G401 (cell line): ENCODE measurements at places on chromosomes 3 and 15.

- DNase-seq, result no peak
Observed at GRCh38 chr3:170634663-170635384, 48.9 kb upstream of the SLC7A14 start.

GRCh38 chr3:155917781-155918180, 47.3 kb downstream of the GMPS start:
- DNase-seq, result no peak

GRCh38 chr3:141452045-141452444, 34.8 kb upstream of the RASA2 start:
- DNase-seq, result peak; percentile 48

- DNase-seq, result no peak
Observed at GRCh38 chr3:72255191-72255590, 470.2 kb upstream of the PROK2 start.

DNA sequence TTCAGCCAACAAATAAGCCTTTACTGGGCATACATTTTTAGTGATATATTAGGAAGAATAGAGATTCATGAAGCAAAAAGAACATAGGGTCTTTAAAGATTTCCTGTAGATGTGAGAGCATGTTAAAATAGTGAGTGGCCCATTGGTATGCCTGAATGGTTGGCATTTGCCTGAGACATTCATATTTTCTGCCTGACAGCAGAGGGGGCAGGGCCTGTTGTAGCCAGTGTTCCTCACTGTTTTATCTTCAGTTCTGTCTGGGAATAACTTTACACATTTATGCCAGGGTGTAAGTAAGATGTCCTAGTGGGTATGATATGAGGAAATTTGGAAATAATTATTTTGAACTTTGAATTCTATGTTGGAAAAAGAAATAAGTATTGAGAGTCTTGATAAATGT, 704.7 kb upstream of the ARPP21 start:
- no peak for DNase-seq

GRCh38 chr15:73030122-73030679, 22.1 kb upstream of the NEO1 start:
- no peak for DNase-seq

DNA sequence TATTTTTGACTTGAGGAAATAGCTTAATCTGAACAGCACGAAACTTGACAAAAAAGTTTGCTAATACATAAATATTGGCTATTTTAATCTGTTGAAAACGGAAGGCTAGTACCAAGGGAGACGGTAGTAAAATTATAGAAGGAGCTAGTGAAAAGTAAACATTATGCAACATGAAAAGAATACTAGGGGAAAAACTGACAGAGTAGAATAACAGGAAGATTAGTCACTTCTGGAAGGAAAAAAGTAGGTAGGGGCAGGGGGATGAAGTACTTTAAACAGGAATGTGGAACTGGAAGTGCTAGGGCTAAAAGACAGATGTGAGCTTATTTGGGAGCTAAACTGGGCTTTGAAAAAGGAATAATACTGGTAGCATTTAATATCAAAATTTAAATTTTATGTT, 60.1 kb downstream of the MBNL1 start:
- no peak for DNase-seq

- no peak for DNase-seq
Observed at GRCh38 chr15:55681631-55682030, 61.3 kb downstream of the PRTG start.

- no peak for DNase-seq
Observed at GRCh38 chr3:42610976-42611375, 10.5 kb downstream of the NKTR start.

DNA sequence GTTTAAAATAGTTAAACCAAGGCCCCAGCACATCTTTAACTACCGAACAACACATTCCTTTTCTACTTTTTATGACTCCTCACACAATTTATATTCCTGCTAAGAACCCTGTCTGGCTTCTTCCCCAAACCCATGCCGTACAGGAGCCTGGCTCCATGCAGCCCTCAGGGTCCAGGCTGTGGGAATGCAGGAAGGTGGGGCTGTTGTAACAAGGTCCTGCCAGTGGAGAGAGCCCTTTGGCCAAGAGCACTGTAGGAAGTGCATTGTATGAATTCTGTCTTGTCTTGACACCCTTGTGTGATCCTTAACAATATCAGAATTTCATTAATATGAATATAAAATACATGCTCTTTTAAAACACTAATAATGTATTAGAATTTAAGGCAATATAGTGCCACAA, 563.8 kb downstream of the TBL1XR1 start:
- no peak for DNase-seq

DNA sequence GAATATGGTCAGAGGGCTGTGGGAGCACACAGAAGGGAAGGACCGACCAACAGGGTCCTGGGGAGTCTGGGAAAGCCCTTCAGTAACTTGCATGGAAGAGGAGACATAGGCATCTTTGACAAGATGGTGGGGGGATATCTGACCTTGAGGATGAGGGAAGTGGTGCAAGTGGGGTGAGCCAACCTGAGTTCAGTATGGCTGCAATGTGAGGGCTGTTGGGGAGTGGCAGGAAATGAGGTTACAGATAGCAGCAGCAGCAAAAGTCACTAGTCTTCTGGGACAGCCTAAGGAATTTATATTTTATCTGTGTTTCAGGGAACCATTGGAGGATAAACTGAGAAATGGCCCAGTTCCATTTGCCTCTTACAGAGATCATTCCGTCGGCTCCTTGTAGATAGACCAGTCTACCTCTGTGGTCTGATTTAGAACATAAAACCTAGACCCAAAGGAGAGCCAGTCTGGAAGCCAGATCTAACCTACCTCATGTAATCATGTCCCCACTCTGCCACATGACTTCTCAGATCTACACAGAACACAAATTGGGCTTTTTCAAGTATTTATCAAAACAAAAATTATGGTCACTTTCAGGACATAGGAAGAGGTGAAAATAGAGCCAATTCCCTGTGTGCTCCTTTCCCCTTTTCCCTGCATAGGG, 75.6 kb downstream of the ST6GAL1 start:
- DNase-seq, result no peak

GRCh38 chr15:77010312-77010686, 15.4 kb downstream of the PSTPIP1 start:
- DNase-seq, result no peak

DNA sequence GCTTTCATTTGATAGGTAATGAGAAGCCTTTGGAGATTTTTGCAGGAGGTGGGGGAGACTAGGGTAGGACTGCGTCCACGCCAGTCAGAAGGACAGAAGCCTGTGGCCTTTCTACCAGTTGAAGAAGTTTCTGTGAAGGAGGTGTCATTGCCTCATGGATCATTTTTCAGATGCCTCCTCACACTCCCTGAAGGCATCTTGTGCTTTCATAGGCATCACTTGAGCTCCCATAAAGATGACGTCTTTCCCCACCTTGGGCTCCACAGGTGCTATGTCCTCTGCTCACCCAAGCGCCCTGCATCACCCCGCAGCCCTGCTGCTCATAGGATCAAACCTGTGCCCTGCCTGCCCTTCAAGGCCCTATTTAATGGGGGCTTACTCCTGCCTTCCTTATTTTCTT, 7.5 kb upstream of the ITGA11 start:
- no peak for DNase-seq

GRCh38 chr3:143001034-143001368, 369 bp upstream of the U2SURP start:
- DNase-seq, result no peak

DNA sequence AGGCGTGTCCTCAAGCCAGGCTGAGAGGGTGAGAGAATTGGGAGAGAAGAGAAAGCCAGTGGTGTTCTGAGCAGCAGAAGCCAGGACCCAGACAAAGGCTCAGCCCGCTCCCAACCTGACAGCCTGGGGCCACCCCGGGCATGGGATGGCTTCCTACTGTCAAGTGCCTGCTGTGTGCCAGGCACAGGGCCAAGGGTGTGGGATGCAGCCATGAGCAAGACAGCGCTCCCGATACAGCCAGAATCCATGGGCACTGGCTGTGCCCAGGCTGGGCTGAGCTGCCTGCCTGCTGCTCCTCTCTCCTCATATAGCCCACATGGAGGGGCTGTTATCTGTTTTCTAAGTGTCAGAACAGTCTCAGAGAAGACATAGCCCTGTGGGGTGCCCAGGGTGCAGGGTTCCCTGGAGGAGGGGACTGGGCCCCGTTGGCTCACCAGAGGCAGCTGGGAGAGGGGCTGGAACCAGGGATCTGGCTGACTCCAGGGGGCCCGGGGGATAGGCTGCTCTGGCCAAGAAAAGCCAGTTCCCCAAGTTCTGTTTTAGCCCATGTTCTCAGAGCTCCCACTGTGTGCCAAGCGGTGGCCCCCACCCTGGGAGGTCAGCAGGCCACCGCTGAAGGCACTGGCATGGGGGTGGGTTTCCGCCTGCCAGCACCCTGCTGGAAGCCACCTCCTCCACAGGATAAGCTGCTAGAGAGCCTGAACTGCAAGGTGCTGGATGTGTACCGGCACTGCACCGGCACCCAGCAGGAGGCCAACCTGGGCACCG, 39.0 kb downstream of the CFAP100 start:
- DNase-seq, result no peak

DNA sequence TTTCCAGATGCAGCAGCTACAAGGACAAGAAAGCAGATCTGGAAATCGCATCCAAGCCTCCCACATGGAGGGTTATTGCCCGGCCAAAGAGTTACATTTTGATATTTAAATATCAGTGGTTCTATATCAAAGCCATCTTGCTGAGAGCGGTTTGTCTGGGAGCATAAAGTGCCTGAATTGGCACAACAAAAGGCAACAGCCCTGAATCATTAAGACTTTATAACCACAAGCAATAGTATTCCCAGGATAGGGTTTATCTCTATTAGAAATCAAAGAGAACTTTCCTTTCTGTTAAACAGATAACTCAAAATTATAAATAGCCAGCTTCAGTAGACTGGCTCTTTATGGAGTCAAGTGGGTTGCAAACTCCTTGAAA, 564.7 kb downstream of the ROBO1 start:
- no peak for DNase-seq

DNA sequence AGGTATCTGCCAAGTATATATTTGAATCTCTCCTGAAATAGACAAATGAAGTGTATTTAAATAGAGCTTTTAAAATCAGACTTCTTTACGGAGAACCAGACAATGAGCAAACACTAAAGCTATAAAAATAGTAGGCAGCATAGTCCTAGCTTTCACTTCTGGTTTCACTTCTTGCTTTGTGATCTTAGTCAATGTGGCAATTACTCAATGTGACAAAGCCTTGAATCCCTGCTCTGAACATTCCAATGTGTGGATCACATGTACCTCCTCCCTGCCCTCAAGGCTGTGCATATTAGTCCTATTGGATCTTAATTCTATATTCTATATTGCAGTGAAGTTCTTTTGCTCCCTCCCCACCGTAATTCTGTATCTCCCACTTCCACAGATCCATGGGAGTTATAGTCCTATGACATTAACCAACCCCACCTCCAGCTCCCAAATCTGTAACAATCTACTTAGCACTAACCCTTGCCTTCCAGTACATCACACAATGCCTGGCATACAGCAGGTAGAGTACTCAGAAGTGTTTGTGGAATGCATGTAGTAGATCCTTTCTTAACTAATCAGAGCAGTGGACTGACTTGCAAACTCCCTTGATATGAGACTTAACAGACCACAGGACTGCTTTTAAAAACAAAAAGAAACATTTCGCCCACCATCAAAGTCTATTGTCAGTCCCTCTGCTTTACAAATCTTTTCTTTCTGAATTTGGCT, 24.3 kb upstream of the CP start:
- DNase-seq, result no peak

- no peak for DNase-seq
Observed at GRCh38 chr3:119301662-119302061, 7.5 kb downstream of the ARHGAP31 start.

- no peak for DNase-seq
Observed at GRCh38 chr3:41286305-41286704, 87.0 kb downstream of the CTNNB1 start.

GRCh38 chr15:65738649-65739048, 53.4 kb downstream of the DENND4A start:
- DNase-seq, result no peak

DNA sequence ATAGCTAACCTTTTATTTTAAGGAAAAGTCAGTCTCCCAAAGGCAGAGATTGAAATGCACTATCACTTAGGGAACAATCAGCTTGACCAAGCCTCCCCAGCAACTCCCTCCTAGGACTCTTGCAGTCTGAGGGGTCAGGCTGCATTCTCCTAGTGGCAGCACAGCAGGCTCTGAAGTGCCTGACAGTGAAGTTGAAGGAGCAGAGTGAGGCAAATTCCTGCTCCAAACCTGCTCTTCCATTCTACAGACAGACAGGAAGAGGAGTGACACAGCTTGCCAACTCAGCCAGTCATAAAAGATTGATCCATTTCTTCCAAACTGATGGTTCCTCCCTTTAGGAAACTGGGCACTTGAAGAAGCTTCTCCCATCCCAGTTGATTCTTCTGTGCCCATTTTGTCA, 43.9 kb upstream of the SMAD3 start:
- DNase-seq, result no peak

GRCh38 chr3:118817748-118818165, 216.9 kb downstream of the IGSF11 start:
- DNase-seq, result peak; percentile 54

DNA sequence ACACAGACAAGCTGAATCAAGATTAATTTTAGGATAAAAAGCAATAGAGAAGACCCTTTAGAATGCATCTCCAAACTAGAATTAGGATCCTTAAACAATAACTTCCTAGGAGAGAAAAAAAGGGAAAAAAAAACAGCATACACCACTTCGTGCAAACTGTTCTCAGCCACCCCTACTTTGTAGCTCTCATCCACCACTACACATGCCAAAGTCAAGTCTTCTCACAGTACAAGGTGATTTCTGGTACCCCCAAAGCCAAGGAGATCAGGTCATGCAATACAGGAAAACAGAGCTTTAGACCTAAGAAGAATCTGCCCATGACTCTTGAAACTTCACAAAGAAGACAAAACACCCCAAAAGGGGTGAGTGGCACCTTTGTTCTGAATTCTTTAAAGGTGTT, 166.9 kb downstream of the SUCNR1 start:
- no peak for DNase-seq

- no peak for DNase-seq
Observed at GRCh38 chr15:29774900-29775299, 47.4 kb downstream of the TJP1 start.

DNA sequence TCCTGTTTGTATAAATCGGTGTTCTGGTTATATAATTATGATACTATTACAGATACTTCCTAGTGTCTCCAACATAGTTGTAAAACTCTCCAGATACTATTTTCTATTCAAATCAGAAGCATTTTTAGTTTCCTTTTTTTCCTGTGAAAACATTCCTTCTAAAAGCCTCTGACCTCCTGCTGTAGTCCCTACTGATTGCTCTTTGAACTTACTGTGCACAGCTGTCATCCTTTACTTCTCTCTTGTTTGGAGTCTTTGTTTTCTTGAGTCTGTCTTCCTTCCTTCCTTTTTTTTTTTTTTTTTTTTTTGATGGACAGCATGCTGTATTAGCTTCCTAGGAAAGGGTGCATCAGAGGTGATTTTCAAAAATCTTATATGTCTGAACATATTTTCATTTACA, 28.9 kb downstream of the NR2C2 start:
- DNase-seq, result no peak

DNA sequence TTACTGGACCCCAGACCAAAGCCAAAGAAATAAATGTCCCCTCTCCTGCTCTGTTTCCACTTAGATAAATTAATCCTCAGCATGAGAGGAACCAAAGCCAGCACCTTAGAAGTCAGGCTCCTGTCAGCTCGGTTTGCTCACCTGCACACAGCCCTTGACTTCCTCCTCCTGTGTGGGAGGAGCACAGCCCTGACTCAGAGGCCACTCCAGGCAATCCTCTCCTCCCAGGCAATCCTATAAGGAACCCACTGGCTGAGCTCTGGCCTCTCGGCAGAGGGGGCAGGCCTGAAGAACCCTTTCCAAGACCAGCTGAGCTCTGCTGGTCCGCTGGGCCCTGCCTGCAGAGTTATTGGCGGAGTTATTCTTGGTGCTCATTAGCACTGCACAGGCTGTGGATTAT, 30.8 kb downstream of the LIPC start:
- DNase-seq, result no peak

GRCh38 chr15:90840954-90841353, 27.4 kb upstream of the FURIN start:
- no peak for DNase-seq
